ENCODE measurements at places on chromosomes 12 and 14.

- DNase-seq: no peak
Measured at GRCh38 chr12:29992366-29992765, 208.6 kb upstream of the TMTC1 start.

DNA sequence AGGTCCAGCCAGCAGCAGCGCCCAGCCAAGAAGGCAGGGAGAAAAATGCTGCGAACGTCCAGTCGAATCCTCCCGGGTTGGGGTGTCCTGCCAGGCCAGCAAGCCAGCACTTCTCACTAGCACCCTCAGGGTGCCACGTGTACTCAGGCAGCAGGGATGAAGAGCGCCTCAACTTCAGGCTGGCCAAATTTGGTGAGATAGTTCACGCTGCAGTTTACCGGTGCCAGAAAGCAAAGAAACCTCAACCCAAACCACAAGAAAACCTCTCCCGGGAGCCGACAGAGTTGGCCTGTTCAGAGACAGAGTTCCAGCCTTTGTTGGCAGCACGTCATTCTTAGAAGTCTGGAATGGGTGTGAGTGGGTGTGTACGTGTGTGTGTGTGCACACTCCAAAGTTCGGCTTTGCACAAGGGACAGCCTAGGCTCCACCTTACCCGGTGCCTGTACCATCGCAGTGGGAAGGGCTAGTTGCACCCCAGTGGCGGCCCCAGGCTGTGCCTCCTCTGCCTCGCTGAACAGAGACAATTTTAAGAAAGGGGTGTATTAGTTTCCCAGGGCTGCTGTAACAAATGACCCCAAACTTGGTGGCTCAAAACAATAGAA lies 42.1 kb downstream of the ELK3 start:
- no peak for DNase-seq

- no peak for DNase-seq
Measured at GRCh38 chr14:95433094-95433478, 83.4 kb downstream of the SYNE3 start.

GRCh38 chr12:3255057-3255456 lies 177.9 kb downstream of the TSPAN9 start:
- DNase-seq: no peak

GRCh38 chr12:110183386-110183785 lies 59.2 kb downstream of the IFT81 start:
- DNase-seq: no peak

DNA sequence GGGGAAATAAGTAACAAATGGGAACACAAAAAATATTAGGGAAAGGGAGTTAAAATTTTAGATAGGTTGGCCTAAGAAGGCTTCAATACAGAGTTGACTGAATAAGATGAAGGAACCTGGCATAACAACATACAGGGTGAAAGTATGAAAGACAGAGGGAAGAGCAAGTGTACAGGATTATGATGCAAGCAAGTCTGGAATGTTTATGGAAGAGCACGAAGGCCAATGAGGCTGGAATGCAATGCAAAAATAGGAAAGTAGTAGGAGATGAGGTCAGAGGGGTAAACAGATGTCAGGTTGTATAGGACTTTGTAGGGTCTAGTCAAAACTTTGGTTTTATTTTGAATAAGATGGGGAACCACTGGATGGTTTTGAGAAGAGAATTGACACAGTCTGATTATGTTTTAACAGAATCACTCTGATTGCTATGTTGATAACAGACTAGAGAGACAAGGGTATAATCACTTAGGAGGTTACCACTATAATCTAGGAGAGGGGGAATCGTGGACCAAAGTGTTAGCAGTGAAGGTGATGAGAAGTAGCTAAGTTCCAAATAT lies 96.8 kb downstream of the OSBPL8 start:
- DNase-seq: no peak

GRCh38 chr12:67648521-67649260 lies at the start of gene DYRK2:
Gene DYRK2 (plus strand): TSS chr12:67648745. CDS start chr12:67649134, 389 bp downstream.
- DNase-seq: peak; percentile 84

- no peak for DNase-seq
Measured at GRCh38 chr14:40188006-40188405, 755.8 kb upstream of the FBXO33 start.

DNA sequence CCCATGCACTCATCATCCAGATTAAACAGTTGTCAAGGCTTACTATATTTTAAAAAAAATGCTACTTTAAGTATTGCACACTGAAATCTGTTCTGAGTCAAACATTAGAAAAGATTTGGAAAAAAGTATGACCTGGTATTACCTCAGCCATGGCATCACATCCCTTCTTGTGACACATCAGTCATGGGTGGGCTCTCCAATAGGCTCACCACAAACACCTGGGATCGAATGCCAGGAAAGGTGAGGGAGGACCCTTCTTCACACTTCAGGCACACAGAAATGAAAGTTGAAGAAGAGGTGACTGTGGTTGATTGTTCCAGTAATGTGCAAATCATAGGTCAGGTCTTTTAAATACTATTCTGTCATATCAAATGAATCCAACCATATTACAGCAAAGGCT lies 36.6 kb upstream of the GZMB start:
- no peak for DNase-seq

DNA sequence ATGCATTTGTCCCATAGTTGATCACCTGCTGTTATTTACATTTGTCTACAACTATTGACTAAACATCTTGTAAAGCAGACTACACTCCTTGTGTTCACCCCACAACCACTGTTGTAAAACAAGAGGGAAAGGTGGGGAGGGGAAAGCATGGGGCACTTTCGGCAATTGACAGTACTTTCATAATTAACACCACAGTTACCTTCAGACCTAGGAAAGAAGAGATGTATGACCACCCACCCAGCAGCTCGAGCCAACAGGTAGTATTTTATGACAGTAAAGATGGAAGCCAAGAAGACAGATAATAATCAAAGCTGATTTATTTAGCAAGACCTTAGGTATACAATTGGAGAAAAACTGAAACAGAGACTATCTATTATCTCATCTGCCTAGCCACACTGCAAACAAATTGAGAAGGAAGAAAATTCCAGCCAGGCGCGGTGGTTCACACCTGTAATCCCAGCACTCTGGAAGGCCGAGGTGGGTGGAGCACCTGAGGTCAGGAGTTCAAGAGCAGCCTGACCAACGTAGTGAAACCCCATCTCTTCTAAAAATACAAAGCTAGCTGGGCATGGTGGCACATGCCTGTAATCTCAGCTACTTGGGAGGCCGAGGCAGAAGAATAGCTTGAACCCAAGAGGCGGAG lies 11.2 kb downstream of the HECTD4 start:
- no peak for DNase-seq
